ENCODE measurements at places on chromosomes 13 and 19.
A peak's percentile ranks its signal among the peaks of the same experiment; 100 is the strongest.

- DNase-seq: no peak
These were observed 38.6 kb downstream of the GATAD2A start for GRCh38 chr19:19443902-19444680.

GRCh38 chr19:30391554-30392551 lies 19.7 kb downstream of the ZNF536 start:
- peak; percentile 5 for DNase-seq

DNA sequence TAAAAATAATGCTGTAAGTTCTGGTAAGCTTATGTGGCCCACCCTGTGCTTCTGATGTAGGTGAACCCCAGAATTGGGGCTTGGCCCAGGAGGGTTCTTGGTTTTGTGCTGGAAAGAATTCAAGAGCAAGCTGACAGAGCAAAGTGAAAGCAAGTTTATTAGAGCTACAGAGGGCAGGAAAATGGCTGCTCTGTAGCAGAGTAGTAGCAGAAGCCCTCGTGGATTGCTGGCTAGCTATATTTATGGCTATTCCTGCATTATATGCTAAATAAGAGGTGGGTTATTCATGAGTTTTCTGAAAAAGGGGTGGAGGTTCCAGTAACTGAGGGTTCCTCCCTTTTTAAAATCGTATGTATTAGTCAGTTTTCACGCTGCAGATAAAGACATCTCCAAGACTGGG lies 20.6 kb upstream of the ZNF599 start:
- DNase-seq: no peak

GRCh38 chr13:19601749-19602725 lies 31.4 kb upstream of the MPHOSPH8 start:
- no peak for DNase-seq

DNA sequence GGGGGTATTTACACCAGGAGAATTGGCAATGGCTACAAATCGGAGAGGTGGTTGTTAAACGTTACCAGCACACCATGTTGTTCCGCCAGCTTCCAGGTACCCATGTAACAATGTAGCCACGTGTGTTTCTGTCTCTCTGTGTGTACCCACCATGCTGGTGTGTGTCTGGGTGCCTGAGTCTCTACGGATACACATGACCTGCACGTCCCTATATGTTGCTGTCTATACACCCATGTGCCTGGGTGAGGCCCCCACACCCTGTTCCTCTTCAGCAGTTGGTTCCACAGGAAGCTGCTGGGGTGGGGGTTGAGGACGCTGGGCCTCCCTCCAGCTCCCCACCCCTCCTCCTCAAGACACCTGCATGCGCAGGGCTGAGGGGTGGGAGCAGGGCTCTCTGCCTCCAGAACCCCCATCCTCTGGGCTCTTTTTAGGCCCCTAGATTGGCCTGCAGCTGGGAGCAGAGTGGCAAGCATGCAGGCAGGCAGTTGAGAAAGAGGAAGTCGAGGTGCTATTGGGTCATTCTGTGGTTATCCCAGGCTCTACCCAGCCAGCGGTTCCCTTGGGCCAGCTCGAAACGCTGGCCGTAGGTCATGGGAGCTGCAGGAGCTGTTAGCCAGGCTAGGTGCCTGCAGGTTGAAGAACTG lies at the start of gene ARHGEF18:
TSS of gene ARHGEF18 (plus strand) at position 351 of the 644 bp plus-strand sequence. CDS start 13,954 bp downstream, outside the sequence.
- no peak for DNase-seq

GRCh38 chr13:114049026-114049425 lies 75.2 kb upstream of the C13orf46 start:
- DNase-seq: no peak

DNA sequence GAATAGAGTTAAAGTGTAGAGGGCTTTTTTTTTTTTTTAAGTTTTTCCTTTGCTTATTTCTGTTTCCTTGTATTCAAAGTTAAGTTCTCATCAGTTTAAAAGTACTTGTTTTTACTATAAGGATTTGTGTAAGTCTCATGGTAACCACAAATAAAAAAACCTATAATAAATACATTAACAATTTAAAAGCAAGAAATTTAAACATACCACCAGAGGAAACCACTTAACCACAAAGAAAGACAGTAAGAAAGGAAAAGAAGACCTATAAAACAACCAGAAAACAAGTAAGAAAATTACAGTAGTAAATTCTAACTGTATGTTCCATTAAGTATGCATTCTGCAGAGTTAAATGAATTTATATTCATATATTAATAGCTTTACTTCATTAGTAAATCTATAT lies 999.1 kb upstream of the ATXN8OS start:
- no peak for DNase-seq

GRCh38 chr19:2517881-2518601 lies 42.1 kb downstream of the GADD45B start:
- DNase-seq: no peak

DNA sequence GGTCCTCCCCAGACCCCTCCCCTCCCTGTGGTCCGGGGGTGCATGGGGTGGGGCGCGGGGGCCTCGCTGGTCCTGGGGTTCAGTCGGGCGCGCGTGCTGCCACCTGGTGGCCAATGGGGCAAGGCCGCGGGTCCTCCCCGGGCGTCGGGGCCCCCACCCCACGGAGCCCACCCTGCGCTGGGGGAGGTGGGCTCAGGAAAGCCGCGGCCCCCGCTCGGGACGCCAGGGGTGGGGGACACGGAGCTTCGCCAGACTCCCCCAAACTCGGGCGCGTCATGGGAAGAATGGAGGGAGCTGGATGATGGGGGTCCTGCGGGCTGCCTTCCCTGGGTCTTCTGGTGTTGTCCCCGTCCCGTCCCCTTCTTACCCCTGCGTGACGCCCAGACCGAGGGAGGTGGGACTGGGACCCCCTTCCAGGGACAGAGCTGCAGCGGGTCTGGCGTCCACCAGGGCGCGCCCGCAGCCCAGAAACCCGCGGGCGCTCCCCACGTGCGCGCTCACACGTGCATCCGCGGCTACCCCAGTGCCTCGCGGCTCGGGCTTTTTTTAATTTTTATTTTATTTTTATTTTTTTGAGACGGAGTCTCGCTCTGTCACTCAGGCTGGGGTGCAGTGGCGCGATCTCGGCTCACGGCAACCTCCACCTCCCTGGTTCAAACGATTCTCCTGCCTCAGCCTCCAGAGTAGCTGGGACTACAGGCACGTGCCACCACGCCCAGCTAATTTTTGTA lies 19.8 kb upstream of the TCF3 start:
- DNase-seq: no peak

DNA sequence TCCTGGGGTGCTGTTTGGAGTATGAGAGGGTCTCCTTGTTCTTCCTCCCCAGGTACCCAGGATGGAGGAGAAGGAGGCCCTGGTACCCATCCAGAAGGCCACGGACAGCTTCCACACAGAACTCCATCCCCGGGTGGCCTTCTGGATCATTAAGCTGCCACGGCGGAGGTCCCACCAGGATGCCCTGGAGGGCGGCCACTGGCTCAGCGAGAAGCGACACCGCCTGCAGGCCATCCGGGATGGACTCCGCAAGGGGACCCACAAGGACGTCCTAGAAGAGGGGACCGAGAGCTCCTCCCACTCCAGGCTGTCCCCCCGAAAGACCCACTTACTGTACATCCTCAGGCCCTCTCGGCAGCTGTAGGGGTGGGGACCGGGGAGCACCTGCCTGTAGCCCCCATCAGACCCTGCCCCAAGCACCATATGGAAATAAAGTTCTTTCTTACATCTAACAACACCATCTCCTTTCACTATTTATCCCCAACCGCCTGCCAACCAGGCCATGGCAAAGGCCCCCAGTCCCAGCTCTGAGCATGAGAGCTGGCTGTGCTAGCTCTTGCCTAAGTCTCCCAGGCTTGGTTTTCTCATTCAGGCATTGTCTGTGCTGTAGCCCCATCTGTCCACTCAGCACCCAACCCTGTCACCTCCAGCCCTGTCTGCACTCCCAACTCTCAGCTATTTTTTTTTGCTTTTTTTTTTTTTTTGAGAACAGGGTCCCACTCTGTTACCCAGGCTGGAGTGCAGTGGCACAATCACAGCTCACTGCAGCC lies 11.2 kb downstream of the DKKL1 start:
- no peak for DNase-seq

DNA sequence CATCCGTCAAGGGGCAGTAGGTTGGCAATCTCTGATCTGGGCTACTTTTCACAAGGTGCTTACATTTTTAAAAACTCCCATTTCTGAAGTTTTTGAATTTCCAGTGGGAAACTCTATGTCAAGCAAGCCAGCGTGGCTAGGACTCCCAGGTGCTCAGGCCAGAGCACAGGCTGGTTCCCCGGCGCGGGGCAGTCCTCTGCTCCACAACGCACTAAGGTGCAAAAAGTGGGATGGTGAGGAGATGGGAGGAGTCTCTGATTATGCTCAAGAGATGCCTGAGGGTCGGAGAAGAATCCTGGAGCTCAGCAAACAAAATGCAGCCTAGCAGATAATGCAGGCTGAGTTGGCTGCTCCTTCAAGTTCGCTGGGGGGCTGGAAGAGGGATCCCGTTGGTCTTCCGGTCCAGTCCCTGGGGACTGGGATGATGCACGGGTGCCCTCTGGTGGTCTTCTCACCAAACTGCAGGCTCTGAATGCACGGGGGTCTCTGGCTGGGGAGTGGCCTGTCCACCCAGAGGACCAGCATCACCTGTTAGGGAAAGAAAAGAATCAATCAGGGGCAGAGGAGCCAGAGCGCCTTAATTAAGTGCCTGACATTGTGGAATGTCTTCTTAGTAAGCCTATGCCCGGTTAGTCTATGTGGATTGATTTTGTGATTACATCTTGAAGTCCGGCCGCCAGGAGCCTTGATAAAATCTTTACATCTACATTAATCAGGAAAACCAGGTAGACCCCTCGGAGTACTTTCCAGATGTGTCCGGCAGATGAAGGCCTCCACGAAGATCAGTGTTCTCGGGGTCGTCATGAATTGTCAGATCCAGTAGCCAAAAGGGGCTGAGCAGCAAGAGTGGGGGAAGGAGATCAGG lies 244.4 kb upstream of the MAB21L1 start:
- DNase-seq: no peak

DNA sequence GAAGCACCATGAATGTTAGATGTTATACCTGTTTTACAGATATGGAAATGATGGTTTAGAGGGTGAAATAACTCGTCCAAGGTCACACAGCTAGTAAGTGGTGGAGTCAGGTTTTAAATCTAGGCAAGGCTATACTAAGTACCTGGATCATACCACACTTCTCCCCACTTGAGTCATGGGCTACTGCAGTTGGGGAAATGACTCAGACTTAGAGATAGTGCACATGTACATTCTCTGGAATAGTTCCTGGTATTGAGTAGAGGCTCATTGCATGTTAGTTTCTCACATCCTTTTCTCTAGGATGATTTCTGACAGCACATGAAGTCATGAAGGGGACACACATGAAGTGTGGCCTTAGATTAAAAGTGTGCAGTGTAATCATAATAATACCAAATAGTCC lies 76.2 kb upstream of the TNFSF11 start:
- DNase-seq: no peak

GRCh38 chr19:47445937-47446402 lies 25.7 kb downstream of the SLC8A2 start:
- DNase-seq: no peak

DNA sequence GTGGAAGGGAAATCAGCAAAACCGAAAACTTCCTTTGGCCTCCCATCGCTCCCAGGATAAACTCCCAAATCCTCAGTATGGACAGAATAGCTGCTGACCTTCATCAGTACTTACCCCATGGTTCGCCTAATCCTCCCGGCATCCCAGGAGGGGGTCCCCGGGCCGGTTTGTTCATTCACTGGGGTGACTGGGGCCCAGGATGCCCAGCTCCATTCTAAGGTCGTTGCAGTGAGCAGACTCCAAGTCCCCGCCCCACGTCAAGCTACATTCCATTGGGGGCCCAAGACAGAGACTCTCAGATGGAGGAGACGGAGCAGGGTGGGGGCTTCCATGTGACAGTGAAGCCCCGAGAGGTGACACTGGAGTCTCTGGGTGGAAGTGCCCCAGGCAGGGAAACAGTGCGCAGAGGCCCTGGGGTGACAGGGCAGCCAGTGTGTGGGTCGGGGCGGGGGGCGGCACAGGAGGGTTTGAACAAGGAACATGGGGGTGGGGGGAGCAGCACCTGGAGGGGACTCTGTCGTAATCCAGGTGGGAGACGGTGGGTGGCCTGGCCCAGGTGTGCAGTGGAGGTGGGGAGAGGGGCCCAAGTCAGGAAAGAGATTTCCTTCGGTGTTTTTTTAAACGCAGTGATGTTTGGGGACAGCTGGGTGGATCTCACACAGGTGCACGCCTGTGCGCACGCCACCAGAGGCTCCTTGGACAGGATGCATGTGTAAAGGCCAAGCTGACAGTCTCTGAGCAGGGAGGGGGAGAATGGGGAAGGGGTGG lies 5.1 kb downstream of the SSBP4 start:
- DNase-seq: no peak

DNA sequence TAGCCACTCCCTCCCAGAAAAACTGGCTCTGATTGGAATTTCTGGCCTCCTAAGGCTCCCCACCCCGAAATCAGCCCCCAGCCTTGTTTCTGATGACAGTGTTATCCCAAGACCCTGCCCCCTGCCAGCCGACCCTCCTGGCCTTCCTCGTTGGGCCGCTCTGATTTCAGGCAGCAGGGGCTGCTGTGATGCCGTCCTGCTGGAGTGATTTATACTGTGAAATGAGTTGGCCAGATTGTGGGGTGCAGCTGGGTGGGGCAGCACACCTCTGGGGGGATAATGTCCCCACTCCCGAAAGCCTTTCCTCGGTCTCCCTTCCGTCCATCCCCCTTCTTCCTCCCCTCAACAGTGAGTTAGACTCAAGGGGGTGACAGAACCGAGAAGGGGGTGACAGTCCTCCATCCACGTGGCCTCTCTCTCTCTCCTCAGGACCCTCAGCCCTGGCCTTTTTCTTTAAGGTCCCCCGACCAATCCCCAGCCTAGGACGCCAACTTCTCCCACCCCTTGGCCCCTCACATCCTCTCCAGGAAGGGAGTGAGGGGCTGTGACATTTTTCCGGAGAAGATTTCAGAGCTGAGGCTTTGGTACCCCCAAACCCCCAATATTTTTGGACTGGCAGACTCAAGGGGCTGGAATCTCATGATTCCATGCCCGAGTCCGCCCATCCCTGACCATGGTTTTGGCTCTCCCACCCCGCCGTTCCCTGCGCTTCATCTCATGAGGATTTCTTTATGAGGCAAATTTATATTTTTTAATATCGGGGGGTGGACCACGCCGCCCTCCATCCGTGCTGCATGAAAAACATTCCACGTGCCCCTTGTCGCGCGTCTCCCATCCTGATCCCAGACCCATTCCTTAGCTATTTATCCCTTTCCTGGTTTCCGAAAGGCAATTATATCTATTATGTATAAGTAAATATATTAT lies 6.1 kb downstream of the FOSB start:
- no peak for DNase-seq

DNA sequence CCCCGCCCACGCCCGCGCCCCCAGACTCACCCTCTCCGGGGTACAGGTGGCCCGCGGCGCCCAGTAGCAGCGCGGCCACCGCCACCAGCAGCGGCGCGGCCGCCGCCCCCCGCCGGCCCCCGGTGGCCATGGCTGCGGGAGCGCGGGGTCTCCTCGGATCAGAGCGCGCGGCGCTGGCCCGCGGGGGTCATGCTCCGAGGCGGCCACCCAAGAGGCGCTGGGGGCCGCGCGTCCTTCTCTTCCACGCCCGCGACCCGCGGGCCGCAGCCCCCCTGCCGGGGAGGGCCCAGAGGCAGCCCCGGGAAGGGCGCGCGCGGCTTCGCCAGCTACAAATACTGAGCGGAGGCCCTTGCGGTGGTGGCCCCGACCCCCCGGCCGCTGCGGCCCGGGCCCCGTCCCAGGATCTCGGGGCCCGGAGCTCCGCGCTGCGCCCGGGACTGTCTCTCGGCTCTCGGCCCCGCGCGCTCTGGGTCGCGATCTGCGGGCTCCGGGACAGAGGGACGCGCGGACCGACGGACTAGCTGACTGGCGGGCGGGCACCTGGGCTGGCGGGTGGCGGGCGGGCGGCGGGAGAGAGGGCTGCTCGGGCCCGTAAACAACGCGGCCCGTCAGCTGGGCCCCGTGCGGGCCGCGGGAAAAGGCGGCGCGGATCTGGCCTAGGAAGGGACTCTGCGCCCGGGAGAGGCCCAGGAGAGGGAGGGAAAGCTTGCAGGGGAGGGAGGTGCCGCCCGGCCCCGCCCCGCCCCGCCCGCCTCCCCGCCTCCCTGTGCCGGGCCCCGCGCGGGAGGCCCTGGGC lies at the start of gene INSR:
TSS of gene INSR (minus strand) at position 653 of the 796 bp plus-strand sequence. CDS start at position 130, 523 bp downstream.
- DNase-seq: peak; percentile 26

All from AG04449 (cell line).